ENCODE measurements at places on chromosomes 5 and 9. TPM values are rescaled to one million over a fixed set of nuclear protein-coding genes. Genes with fewer than 3 reads are reported as not detected.

- no peak overlapping the region for H3K4me3 ChIP-seq
- no peaks in the 10 kb centered on the region for H3K4me1 ChIP-seq
- no peaks in the 10 kb centered on the region for H3K27me3 ChIP-seq
- DNase-seq: no peak
- no peak overlapping the region for H3K27ac ChIP-seq
Measured at GRCh38 chr5:111488353-111488752, 24.0 kb downstream of the STARD4 start.

GRCh38 chr9:82406456-82407085 lies 418.0 kb downstream of the SPATA31D1 start:
- H3K27me3 ChIP-seq: no peaks in the 10 kb centered on the region
- H3K27ac ChIP-seq: no peak overlapping the region
- no peaks in the 10 kb centered on the region for H3K4me1 ChIP-seq
- no peak overlapping the region for H3K4me3 ChIP-seq

- no peaks in the 10 kb centered on the region for H3K36me3 ChIP-seq
- peaks cover 18% of the 10 kb centered on the region for H3K4me1 ChIP-seq
- no peaks in the 10 kb centered on the region for H3K27me3 ChIP-seq
- H3K4me3 ChIP-seq: no peak overlapping the region
Measured at GRCh38 chr5:9820691-9821449, 190.7 kb upstream of the TAS2R1 start.

DNA sequence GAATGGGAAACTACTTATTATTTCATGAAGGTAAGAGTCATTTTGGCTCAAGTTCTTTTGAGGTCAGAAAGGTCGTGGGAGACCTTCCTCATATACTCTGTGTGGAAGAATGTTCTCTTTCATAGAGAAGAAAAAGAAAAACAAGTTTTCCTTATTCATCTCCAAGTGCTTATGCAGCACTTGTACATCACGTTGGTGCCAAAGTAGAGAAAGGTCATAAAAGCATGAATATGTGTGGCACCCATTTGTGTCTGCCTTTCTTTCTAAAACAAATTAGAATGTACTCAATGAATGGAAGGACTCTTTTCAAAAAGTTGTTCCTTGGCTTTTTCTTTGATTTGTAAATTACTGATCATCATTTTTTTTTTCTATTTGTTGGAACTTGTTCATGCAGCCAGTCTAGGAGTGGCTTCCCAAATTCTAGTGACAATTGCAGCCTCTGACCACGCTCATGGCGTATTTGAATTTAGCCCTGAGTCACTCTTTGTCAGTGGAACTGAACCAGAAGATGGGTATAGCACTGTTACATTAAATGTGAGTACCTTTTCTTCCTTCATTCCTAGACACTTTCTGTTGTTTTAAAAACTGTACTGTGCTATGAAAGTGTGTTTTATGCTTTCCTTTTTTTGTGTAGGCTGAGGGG lies 122.4 kb downstream of the ADGRV1 start:
- DNase-seq: no peak
- H3K4me3 ChIP-seq: no peak overlapping the region
- H3K27ac ChIP-seq: no peak overlapping the region

DNA sequence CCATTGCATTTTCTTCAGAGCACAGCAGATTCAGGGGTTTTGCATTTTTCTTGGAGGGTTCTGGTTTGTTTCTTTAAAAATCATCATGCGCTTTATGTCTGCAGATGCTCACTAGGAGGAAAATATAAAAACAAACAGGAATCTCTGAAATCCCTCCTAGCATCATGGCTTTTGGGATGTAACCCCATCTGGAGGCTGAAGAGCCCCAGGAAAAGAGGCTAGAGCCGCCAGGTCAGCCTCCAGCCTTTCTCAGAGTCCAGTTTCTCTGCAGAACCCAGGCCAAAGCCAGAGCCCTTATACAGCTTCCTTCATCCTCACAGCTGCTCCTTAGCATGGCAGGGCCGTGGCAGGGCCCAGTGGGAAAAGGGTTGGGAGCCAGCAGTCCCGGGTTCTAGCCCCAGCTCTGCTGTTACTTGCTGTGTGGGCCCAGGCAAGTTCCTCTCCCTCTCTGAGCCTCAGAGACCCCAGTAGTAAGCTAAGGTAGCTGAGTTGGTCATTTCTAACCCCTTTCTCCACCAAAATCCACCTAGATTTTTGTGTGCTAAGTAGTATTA lies 62.1 kb downstream of the PAX5 start:
- no peak for DNase-seq
- no peaks in the 10 kb centered on the region for H3K36me3 ChIP-seq
- H3K27me3 ChIP-seq: peaks cover 17% of the 10 kb centered on the region
- H3K4me1 ChIP-seq: no peaks in the 10 kb centered on the region
- no peak overlapping the region for H3K27ac ChIP-seq

DNA sequence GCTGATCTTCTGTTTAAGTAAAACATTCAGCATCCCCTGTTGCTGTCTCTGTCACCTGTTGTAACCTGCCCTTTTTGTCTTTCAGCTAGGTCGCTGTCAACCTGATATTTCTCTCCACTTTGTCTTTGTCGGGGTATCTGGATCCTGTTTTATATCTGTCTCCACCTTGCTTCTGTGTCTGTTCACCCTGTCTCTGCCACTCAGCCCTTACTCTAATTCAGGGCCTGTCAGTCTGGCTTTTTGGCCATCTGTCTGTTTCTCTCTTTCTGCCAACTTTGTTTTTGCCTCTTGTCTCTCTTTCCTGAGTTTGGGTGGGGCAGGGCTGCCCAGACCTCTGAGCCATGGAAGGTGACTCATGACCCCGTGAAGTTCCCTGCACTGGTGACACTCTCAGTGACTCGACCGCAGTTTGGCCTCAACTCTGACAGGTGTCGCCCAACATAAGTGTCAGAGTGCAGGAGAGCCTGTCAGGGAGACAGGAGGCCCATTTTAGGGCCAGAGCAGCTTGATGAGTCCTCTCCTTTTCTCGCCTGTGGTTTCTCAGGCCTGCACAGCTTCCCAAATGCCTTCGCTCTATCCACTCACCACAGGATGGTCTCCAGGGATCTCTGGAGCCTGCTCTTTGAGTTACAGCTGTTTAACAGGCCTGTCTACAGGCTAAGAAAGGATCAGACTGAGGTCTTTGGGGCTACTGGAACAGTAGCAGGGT lies 868 bp downstream of the ZBTB43 start:
- H3K27ac ChIP-seq: peak overlapping the region; percentile 94
- peak overlapping the region; percentile 89 for H3K4me3 ChIP-seq
- H3K27me3 ChIP-seq: no peaks in the 10 kb centered on the region
- peak; percentile 50 for DNase-seq
- peaks cover 5% of the 10 kb centered on the region for H3K4me1 ChIP-seq

DNA sequence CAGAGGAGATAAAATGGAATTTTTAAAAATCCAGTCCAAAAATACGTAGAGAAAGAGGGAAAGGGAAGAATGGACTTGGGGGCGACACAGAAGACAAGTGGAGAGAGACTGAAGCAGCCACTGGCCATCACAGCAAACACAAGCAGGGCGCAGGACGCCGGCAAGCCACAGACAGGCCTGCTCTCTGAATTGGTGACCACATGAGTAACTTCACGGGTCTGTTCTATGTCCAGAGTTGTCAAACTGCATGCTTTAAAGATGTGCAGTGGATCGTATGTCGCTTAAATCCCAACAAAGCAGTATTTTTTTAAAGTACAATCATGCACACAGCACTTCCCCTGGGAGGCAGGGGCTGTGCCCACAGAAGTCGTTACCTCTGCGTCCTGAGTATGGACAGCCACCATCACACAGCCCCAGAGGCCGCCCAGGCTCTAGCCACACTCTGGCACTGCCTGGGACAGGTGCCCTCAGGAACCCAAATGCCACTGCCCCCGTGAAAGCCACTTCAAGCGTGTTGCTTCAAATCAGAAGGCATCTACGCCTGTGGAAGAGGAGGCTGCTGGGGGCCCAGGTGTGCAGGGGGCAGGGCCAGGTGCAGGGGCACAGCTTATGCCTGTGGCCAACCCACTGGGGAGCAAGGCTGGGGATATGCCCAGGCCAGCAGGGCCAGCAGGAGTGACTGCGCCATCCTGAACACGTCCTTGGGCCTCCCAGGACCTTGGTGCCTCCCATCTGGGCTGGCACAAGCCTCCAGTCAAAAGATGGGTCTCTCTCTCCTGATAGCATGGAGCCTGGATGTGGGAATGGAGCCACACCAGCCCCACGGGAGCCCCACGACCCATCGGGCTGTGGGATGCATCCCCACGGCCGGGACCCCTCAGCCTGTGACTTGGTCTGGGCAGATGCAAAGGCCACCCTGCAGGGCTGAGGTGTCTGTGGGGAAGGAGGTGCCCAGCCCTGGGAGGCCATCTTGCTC lies 5.9 kb upstream of the LRRC14B start:
- peaks cover 48% of the 10 kb centered on the region for H3K4me1 ChIP-seq
- H3K4me3 ChIP-seq: no peak overlapping the region
- H3K27me3 ChIP-seq: peaks cover 5% of the 10 kb centered on the region
- H3K36me3 ChIP-seq: no peaks in the 10 kb centered on the region
- no peak overlapping the region for H3K27ac ChIP-seq

- no peak for DNase-seq
- no peaks in the 10 kb centered on the region for H3K27me3 ChIP-seq
- H3K27ac ChIP-seq: no peak overlapping the region
- H3K36me3 ChIP-seq: no peaks in the 10 kb centered on the region
- H3K4me1 ChIP-seq: peaks cover 17% of the 10 kb centered on the region
- H3K4me3 ChIP-seq: no peak overlapping the region
Measured at GRCh38 chr9:113484258-113484730, 20.8 kb downstream of the RGS3 start.

RNF20 gene
- total RNA-seq: 24.5 TPM

ASPN gene
- 473 TPM for total RNA-seq

Data from muscle of leg (tissue), 16 donors.